ENCODE measurements at places on chromosomes 1 and 21.

DNA sequence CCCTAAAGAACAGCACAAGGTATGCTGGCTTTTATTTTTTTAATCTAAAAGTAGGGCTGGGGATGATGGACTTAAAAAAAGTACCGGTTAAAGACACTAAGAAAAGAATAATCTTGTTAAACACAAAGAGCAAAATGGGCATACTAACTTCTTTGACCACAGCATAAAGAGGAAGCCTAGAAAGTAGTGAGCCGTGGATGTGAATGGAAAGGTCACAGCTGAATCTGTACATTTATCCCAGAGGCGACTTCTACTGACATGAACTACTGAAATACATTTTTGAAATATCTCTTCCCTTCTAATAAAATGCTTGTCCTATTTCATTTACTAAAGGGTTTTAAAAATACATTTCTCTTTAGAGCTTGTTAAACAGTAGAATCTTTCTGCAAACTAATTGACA lies 140.7 kb downstream of the SLC45A1 start:
- no peak for DNase-seq

DNA sequence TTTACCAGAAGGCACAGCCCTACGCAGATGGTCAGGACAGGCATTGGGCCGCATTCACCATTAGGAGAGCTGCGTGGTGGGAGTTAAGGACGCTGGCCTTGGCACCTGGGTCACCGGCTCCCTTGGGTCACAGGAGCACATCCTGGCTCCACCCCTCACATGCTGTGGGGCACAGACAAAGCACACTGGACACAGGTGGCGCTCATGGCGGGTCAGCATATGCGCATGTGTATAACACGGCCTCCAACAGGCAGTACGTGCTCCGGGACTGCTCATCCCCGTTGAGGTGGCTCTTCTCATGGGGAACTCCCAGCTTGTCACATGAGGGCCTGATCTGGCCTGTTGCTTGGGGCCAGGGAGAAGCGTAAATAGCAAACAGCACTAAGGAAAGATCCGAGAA lies 25.0 kb downstream of the PGBD5 start:
- no peak for DNase-seq

GRCh38 chr1:68384321-68384813 lies 65.4 kb downstream of the RPE65 start:
- no peak for DNase-seq

DNA sequence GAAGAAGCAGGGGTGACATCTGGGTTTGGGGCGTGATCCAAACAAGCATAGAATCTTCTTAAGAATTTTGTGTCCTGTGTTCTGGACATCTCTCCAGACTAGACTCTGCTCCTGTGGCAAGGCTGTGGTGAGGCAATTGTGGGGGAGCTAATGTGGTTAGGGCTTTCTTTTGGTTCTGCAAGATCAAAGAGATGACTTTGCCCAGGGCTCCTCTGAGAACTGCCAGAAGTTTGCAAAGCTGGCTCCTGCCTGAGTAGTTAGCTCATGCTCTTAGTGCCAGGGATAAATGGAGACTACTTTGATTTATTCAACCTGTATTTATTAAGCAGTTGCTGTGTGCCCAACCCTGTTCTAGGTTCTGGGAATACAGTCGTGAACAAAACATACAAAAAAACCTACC lies 34.0 kb upstream of the CRNN start:
- no peak for DNase-seq

GRCh38 chr21:31221043-31221442 lies 123.0 kb downstream of the TIAM1 start:
- no peak for DNase-seq

- DNase-seq: no peak
These were observed 161.2 kb downstream of the PSMG1 start for GRCh38 chr21:39022035-39022434.

DNA sequence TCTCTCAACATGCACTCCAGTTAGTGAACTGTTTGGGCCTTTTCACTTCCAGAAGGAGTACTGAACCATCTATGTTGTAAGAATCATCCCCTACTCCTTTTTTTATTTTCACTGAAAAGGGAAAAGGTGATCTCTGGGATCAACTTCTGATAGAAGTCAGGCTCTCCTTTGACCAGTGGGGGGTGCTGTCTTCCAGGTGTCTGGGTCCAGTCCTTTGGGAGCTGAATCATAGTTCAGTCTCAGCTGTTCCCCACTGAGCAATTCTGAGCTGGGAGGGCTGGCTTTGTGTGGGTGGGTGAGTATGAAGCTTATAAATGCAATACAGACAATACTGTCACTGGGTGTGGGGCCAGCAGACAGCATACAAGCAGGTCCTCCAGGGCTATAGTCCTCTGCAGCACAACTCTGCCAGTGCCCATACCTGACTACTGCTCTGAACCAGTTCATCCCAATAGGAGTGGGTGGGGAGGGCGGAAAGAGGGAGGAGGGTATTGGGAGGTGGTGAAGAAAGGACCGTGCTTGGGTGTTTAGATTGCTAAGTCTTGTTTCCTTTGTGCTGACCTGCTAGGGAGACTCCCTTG lies 12.5 kb upstream of the SARS1 start:
- peak; percentile 38 for DNase-seq

DNA sequence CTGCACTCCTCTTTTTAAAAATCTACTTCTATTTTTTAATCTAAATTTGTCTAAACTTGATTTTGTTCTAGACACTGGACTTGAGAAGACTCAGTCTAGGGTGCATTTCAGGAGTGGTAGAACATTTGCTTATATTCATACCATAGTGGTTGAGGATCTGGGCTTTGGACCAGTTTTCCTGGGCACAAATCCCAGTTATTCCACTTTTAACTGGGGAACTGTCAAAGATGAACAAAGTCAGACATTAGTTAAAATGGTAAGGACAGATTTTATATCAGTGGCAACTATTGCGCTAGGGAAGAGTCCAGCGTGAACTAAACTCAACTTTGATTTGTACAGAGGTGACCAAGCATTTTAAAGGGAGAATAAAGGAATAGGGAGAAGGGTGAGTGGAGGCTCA lies 102.4 kb downstream of the FMN2 start:
- DNase-seq: no peak

DNA sequence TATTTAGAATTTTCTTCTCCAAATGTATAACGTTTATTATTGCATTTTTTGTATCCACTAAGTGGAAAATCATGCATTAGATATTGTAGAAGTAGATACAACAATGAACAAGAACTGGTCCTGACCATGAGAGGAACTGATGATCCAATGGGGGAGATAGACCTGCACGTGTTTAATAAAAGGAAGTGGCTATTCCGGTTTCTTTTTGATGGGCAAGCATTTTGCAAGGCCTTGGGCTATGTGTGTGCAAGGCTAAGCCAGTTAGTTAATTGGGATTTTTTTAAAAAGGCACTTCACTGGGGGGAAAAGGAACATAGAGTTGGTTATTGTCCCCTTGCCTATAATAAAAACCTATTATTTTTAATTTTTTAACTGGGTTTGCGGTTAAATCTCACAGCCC lies 961 bp upstream of the VCAM1 start:
- DNase-seq: no peak

DNA sequence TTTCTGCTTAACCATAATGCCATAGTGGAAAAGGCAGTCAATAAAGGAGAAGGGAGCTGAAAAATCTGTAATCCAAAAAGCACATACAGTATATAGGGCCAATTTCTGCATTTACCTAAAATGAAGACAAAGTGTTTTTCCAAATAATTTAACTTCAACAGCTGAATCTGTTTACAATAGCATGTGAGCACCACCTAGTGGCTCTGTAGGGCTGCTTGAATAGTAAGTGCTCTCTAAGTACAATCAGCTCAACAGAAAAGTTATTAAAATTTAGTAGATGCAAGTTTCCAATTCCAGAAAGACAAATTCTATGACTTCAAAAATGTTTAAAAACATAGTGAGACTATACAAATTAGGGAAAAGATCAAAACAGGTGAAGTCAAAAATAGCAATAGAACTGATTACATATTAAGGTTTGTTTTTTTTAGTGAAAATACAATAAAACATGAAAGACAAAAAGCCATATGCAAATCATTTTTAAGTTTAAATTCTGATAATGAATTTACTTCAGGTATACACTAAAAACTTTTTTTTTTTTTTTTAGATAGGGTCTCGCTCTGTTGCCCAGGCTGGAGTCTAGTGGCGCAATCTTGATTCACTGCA lies 220.0 kb downstream of the SETD4 start:
- peak; percentile 59 for DNase-seq

GRCh38 chr1:107786203-107786845 lies 178.7 kb downstream of the VAV3 start:
- no peak for DNase-seq

DNA sequence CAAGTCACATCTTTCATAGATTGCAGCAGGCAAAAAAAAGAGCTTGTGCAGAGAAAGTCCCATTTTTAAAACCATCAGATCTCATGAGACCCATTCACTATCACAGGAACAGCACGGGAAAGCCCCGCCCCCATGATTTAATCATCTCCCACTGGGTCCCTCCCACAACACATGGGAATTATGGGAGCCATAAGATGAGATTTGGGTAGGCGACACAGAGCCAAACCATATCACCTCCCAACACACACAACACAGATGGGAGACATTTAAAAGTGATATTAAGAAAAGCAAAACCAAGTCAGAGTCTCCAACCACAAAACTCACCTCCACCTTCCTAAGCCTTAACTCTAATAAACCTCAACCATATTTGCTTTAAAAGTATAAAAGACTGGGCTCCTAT lies 61.5 kb upstream of the TIAM1 start:
- DNase-seq: no peak

DNA sequence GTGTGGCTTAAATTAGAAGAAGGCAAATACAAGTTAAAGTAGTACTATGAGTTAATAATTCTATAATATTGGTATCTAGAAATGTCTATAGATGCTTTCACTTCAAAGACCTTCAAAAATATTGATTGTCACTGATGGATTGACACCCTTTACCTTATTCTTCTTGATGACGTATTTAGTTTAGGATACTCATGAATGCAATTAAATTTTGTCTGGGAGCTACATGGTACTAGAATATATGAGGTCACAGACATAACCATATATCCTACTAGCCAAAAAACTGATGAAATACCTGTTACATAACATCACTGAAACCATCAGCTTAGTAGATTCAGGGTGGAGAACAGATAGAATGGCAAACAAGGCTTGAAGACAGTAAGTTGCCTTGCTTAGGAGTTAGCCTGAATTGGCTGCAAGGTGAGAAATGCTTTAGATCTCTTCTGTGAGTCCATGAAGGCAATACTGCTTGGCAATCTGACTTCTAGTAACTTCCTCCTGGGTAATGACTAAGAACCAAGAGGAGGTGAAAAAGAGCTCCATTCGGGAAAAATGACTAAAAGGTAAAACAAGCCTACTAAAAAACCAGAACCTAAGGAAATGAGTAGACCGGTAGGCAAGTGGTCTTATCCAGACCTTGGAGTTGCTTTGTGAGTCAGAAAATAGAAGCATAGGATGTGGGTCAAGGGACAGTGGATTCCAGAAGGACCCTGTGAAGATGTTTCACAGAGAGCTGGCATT lies 16.9 kb upstream of the ARHGAP29 start:
- no peak for DNase-seq

GRCh38 chr1:230909974-230910754 lies 41.8 kb upstream of the C1orf198 start:
- DNase-seq: no peak

DNA sequence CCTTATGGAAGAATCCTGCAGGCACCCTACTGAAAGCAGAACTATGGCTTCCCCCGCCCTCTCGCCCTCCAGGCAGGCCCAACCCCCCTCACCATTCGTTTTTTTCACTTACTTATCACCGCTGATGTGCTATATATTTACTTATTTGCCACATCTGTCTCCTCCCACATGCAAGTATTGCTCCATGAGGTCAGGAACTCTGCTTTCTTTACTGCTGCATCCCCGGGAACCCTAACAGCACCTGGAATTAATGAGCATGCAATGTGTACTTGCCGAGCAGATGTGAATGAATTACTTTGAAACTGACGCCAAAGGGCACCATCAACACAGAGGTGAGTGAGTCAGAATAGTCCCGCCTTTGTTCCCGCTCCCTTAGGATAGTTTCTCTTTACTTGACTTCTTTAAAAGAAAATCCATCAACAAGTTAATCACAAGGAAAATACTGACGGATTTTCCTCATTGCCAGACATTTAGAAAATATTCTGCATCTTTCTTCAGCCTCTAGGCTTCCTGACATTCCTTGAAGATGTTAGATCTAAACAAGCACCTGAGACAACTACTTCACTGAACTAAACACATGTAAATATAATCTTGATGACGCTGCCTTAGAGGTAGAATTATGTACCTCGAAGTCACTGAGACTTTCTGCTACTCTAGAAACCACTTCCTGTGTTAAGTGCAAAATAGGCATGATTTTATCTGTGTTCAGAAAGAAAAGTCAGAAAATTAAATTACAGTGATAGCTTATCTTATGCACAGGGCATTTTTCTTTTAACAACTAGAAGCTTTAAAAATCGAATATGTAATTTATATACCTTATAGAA lies 17.5 kb upstream of the RAB4A start:
- DNase-seq: no peak

DNA sequence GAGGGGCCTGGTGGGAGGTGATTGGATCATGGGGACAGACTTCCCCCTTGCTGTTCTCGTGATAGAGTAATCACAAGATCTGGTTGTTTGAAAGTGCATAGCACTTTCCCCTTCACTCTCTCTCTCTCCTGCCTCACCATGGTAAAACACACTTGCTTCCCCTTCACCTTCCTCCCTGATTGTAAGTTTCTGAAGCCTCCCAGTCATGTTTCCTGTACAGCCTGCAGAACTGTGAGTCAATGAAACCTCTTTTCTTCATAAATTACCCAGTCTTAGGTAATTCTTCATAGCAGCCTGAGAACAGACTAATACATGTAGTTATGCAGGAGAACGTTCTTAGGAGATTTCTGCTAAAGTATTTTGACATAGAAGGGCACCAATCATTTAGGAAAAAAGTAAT lies 59.9 kb upstream of the FBXO28 start:
- DNase-seq: no peak

- DNase-seq: no peak
These were observed 82.4 kb downstream of the PLXNA2 start for GRCh38 chr1:208161656-208162375.

DNA sequence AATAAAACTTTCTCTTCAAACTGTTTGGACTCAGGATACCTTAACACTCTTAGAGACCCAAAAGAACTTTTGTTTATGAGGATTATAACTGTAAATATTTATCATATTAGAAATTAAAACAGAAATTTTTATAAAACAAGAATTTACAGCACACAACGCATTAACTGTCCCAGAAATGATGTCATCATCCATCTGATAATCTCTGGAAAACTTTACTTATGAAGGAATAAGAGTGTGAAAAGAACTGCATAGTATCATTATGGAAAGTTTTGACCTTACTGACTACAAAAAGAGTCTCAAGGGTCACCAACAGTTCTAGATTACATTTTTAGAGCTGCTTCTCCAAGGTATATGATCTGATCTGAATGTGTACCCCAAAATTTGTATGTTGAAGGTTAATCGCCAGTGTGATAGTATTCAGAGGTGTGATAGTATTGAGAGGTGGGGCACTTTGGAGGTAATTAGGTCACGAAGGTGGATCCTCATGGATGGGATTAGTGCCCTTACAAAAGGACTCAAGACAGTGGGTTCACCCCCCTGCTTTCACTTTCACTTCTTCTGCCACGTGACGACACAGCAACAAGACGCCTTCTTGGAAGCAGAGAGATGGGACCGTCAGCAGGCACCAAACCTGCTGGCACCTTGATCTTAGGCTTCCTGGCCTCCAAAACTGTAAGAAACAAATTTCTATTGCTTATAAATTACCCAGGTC lies 95.7 kb upstream of the NR5A2 start:
- DNase-seq: peak; percentile 30
